ENCODE measurements at places on chromosomes 5 and 9.

DNA sequence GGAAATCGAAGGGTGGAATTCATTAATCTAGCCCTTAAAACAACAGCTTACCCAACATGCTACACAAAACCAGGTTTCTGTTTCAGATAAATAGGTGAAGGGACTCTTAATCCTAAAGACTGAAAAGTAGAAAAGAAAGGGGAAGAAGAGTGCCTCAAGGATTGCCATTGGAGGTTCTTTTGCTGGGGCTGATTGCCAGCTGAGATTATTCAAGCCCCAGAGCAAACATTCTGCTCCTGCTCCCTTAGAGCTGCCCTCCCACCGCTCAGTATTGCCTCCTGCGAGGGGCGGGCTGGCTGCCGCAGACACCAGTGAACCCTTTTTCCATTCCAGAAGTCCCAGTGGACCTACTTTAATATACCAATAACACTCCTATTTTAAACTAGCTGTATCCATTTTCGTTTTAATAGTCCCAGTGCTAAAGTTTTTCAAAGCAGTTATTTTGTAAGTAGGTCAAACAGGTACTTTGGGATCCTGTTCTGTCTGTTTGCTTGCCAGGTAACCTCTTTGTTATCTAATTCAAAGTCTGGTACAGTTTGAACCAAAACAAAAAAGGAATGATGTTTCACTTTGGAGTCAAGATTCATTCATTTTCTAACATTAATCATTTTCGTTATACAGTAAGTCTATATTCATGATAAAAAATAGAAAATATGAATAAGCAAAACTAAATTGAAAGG lies 38.6 kb downstream of the HMGCS1 start:
- DNase-seq = no peak

DNA sequence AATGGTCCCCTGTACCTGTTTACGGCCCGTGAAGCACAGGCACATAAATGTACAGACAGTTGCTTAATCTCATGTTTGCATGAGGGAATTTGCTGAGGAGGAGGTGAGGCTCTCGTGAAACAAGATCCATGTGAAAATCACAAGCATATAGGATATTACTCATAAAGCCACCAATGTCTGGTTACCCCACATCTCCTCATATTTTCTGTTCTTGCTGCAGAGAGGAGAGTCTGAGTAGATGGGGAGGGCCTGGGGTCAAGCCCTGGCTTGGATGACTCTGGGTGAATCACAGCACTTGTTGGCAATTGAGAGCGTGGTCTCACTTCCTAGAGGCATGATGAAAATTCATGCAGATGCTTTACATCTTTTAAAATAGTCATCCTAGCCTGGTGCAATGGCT lies 975 bp downstream of the AGXT2 start:
- peak; percentile 97 for DNase-seq

GRCh38 chr9:105663914-105664313 lies 1.7 kb downstream of the TAL2 start:
- DNase-seq = no peak

DNA sequence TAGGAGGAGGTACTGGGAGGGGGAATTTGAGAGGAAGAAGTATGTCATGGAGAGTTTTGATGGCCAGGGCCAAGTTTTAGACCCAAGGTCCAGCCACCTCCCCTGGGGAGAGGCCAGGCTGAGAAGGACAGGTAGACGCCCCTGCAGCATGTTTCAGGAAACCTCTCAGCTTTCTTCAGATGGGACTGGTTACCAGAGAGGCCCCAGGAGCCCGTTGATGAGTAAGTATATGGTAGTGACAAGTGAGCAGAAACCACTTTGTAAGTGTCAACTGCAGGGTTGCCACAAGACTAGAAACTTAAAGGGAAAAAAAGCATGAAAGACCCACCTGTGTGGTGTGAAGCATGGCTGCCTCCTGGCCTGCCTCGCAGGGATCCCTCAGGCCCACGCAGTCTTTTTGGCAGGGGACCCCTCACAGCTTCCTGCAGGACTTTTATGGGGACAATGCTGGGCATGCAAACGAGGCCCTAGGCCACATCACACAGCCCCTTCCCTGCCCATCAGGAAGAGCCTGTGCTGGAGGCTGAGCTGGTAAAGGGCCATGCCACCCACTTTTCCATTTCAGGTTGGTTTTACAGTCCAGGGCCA lies 255.9 kb downstream of the FSTL4 start:
- DNase-seq = no peak

- peak; percentile 94 for DNase-seq
These were observed at the start of gene ZNF454 for GRCh38 chr5:178940569-178941360. TSS of gene ZNF454 (plus strand) at chr5:178941198. CDS start at chr5:178942792, 1,594 bp downstream.

DNA sequence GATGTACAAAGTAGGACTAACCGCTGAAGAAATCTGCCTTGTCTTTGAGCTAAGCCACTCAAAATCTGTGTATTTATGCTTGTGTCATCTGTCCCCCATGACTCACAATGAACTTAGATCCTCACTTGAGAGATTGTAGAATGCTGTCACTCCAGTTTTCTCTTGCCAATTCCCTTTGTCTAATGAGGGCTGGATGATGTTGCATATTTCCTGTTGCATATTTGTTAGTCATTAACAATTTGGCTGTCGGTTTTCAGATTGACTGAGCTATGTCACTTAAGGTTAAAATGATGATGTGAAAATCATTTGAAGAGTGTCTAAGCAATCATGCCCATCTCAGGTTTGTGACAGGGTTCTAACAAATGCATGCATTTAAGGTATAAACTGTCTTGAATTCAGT lies 481.7 kb downstream of the CDH10 start:
- peak; percentile 67 for DNase-seq

GRCh38 chr5:127353796-127354195 lies 63.2 kb downstream of the MEGF10 start:
- DNase-seq = no peak

- DNase-seq = peak; percentile 61
These were observed 27.0 kb downstream of the SLC1A1 start for GRCh38 chr9:4517274-4517673.

- DNase-seq = no peak
These were observed 125.4 kb upstream of the ANKH start for GRCh38 chr5:14996997-14997396.

DNA sequence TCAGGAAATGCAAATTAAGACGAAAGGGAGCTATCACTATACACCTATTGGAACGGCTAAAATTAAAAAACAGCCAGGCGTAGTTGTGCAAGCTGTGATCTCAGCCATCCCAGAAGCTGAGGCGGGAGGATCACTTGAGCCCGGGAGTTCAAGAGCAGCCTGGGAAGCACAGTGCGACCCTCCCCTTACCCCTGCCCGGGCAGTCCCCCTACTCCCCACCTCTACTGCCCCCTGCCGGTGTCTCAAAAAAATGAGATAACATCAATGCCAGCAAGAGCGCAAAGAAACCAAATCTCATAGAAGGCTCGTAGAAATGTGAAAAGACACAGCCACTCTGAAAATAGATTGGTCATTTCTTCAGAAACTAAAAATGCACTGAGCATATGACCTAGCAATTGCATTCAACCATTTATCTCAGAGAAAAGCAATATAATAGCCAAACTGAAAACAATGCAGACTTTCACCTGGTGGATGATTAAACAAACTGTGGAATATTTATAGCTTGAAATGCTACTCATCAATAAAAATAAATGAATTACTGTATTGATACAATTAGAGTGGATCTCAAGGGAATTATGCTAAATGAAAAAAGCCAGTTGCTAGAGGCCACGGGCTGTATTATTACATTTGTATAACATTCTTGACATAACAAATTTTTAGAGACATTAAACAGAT lies 20.6 kb downstream of the OR2V2 start:
- peak; percentile 26 for DNase-seq

DNA sequence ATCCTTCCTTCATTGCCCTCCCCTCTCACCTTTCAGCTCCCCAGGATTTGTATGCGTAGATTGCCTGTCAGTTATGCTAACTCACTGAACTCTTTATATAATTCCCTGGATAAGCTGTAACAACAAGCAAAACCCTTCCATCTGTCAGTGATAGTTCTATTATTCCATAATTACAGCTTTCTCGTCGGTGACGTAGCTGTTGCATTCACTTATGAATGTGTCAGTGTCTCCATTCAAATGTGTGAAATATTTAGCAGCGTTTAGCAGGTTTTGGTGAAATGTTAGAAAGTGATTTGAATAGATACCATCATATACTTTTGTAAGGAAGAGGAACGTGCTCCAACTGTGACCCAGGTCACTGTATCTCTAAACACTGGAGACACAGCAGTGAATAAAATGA lies 45.2 kb downstream of the PIP5K1B start:
- no peak for DNase-seq

Measured in GM23248 (cell line).